ENCODE measurements at places on chromosomes 1 and 21.
A peak's percentile ranks its signal among the peaks of the same experiment; 100 is the strongest.

DNA sequence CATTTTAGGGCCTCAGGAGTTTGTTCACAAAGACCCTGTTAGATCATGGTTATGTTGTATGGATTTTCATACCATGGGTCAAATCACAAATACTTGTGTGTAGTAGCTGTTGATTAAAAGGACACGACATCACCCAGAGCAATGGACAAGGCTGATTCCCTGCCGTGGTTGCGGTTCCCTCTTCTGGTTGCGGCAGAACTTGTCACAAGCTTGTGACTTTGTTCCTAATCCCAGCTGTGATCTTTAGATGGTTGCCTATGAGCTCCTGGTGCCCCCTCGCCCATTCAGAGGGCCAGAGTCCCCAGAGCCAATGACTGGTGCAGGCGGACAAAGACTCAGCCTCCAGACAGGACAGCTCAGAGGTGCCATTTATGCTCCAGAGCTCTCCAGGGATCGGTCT is 11.8 kb upstream of the SDHB start:
- peaks cover 13% of the 10 kb centered on the region for H3K36me3 ChIP-seq
- no peaks in the 10 kb centered on the region for H3K4me1 ChIP-seq
- no peak for DNase-seq
- H3K4me3 ChIP-seq, result no peak overlapping the region
- H3K27ac ChIP-seq, result no peak overlapping the region
- H3K27me3 ChIP-seq, result no peaks in the 10 kb centered on the region

DNA sequence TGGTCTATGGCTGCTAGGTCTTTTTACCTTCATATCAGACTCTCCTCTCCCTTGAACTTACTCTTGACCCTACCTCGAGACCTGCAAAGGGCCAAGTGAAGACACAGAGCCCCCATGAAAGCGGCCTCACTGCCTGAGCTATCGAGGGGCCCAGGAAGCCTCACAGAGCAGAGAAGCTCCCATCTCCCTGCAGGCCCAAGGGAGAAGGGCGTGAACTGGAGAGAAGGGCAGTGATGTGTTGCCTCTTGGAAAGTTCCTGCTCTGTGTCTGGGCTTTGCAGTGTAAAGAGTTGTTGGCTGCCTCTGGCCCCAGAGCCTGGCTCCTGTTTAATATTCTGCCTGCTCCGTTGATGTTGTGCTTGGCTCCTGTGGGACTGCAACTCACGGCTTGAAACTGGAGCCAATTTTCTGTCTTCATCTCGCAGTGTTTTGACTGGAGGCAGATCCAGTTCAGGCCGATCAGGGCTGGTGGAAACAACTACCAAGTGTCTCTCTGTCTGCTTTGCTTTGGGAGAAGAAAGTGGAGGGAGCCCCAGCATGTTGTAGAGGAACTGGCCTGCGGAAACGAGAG is 4.3 kb downstream of the SERTAD4 start:
- peaks cover 11% of the 10 kb centered on the region for H3K4me1 ChIP-seq
- peak overlapping the region; percentile 28 for H3K27ac ChIP-seq
- peaks cover 52% of the 10 kb centered on the region for H3K27me3 ChIP-seq
- no peaks in the 10 kb centered on the region for H3K36me3 ChIP-seq
- DNase-seq, result peak; percentile 48
- H3K4me3 ChIP-seq, result no peak overlapping the region

GRCh38 chr1:61925591-61926298 is 183.5 kb downstream of the PATJ start:
- no peak overlapping the region for H3K4me3 ChIP-seq
- no peak overlapping the region for H3K27ac ChIP-seq
- no peaks in the 10 kb centered on the region for H3K27me3 ChIP-seq
- H3K36me3 ChIP-seq, result peaks cover 12% of the 10 kb centered on the region

GRCh38 chr21:32957545-32957944 is 68.2 kb upstream of the OLIG2 start:
- H3K36me3 ChIP-seq, result no peaks in the 10 kb centered on the region
- H3K4me1 ChIP-seq, result no peaks in the 10 kb centered on the region
- peaks cover 70% of the 10 kb centered on the region for H3K27me3 ChIP-seq
- no peak overlapping the region for H3K4me3 ChIP-seq

DNA sequence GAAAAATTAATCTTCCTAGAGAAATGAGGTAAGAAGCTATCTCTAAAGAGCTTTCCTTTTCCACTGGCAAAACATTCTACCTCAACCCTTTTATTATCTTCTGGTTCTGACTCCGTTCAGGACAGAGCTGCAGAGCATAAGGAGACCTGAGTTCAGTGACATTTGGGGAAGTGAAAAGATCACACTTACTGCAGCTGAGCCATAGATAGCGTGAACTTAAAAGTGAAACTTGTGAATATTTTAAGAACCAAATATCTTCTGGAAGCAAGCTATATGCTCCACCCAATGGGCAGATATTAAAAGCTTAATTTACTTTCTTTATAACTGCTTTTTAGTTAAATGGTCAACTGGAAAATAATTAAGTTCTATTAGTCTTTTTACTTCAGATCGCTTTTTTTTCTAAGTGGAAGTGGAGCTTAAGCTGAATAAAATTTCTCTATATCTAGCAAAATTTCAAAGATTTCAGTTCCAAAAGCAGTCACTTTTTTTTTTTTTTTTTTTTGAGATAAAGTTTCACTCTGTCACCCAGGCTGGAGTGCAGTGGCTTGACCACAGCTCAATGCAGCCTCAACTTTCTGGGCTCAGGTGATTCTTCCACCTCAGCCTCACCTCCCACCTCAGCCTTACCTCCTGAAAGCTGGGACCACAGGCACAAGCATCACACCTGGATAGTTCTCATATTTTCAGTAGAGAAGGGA is 11.9 kb downstream of the PTPN22 start:
- no peak for DNase-seq
- H3K27ac ChIP-seq, result no peak overlapping the region
- H3K36me3 ChIP-seq, result no peaks in the 10 kb centered on the region
- H3K4me1 ChIP-seq, result no peaks in the 10 kb centered on the region
- H3K27me3 ChIP-seq, result no peaks in the 10 kb centered on the region

GRCh38 chr1:93148001-93148400 is 32.2 kb downstream of the TMED5 start:
- no peaks in the 10 kb centered on the region for H3K4me1 ChIP-seq
- H3K36me3 ChIP-seq, result no peaks in the 10 kb centered on the region
- H3K4me3 ChIP-seq, result no peak overlapping the region
- no peaks in the 10 kb centered on the region for H3K27me3 ChIP-seq
- no peak for DNase-seq
- no peak overlapping the region for H3K27ac ChIP-seq

DNA sequence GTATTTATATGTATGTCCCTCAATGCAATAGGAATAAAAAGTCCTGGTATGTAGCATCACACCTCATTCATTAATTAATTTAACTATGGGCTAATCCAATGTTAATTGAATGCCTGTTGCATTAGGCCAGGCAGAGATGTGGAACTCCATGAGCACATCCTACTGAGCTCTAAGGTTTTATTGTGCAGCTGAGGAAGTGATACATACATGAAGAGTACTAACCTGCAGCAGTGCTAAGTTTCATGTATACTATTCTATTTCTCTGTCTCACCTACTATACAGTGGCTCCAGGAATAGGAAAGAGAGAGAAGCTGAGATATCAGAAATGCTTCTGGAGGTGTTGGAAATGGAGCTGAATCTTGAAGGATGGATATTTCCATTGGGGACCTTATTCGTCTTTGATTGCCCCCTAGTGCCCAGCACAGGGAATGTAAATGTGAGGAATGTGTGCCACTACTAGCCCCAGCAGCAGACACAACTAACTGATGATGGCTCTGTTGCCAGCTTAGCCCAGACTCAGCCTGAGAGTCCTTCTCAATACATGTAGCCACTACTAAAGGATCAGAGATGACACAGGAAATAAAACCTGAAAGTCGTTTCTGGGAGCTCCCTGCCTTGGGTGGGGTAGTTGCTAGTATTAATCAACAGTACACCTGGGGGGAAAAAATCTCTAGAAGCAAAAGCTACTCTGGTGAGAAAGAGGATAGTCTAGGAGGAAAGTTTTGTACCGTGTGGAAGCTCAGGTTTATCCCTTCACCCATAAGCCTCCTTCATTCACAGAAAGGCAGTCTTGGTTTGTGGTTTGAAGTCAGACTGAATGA is 173.3 kb upstream of the FOXD3 start:
- H3K4me1 ChIP-seq, result no peaks in the 10 kb centered on the region
- no peak overlapping the region for H3K27ac ChIP-seq
- H3K27me3 ChIP-seq, result no peaks in the 10 kb centered on the region
- no peak for DNase-seq
- no peak overlapping the region for H3K4me3 ChIP-seq

- DNase-seq, result no peak
- no peaks in the 10 kb centered on the region for H3K36me3 ChIP-seq
- H3K4me3 ChIP-seq, result no peak overlapping the region
- no peak overlapping the region for H3K27ac ChIP-seq
- H3K4me1 ChIP-seq, result no peaks in the 10 kb centered on the region
Measured at GRCh38 chr1:206856674-206857464, 8.6 kb upstream of the IL20 start.

DNA sequence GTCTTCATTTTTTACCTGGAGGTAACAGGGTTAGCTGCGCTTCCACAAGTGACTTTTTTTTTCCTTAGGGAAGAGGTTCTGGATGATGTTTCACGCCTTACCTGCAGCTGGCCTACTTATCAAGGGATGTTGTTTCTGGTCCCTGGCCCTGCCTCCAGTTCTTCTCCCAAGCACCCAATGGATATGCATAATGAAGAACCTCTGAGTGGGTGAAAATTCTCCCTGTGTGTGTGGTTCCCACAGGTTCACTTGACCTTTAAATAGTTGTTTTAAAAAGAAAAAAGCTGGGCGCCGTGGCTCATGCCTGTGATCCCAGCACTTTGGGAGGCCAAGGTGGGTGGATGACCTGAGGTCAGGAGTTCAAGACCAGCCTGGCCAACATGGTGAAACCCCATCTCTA is 31.8 kb upstream of the DPT start:
- H3K4me1 ChIP-seq, result no peaks in the 10 kb centered on the region
- H3K27me3 ChIP-seq, result no peaks in the 10 kb centered on the region
- H3K36me3 ChIP-seq, result no peaks in the 10 kb centered on the region
- no peak overlapping the region for H3K4me3 ChIP-seq
- H3K27ac ChIP-seq, result no peak overlapping the region

DNA sequence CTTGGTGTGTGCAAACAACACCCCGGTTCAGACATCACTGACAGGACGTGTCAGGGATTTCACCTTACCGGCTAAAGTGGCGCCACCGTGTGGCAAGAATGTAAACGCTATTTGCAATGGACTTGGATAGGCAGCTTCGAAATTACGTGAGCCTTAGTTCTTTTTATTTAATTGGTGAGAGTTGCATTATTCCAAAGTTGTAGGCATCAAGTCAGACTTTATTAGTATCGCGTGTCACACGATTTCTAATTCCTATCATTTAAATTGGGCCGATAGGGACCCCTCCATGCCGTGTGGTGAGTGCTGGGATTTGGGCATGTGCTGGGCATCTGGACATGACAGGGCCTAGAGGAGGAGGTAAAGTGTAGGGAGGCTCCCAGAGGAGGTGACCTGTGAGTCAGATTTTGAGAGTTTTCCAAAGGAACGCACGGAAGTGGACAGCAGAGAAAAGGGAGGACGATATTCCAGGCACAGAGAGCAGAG is 14.5 kb upstream of the CPT2 start:
- no peak overlapping the region for H3K4me3 ChIP-seq
- H3K4me1 ChIP-seq, result peaks cover 34% of the 10 kb centered on the region
- H3K27ac ChIP-seq, result peak overlapping the region; percentile 89
- peak; percentile 84 for DNase-seq
- no peaks in the 10 kb centered on the region for H3K27me3 ChIP-seq

DNA sequence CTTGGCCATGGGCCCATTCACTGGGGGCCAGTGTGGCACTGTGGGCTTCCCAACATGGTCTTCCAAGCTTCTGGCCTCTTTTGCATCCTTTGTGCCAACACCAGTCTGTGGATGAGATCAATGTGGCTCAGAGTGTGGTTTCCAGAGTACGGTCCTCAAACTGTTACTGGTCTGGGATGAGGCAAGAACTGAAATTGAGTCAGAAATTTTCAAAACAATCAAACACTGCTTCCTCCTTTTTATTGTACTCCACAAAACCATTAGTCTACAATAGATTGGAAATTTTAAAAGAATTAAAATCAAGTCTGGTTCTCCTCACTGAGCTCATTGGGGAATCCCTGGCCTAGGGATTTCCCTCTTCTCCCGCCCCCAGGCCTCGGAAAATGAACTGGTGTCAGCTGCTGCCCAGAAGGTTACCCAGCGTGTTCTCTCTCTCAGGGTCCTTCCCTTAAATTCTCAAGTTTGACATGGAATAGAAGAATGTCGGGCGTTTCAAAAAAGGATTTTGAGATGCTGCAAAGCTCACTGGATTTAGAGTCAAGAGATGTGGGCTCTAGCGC is 222.0 kb downstream of the SDCCAG8 start:
- no peak overlapping the region for H3K4me3 ChIP-seq
- no peaks in the 10 kb centered on the region for H3K36me3 ChIP-seq

DNA sequence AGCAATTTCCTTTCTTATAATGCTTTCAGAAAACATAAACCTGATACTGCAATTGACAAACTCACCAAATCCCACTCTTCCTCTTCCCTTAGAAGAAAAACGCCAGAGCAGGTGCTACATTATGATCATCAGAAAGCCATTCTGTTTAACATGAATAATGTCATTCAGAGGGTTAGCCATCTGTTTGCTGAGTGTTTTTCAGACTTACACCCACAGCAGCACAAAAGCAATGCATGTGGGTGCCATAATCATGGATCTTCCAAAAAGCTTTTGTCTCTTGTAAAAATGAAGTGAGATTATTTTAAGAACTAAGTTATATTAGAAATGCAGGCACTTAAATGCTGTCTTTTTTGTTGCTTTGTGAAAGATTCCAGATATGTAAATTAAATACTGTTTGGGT is 204.6 kb upstream of the TMPRSS15 start:
- no peaks in the 10 kb centered on the region for H3K27me3 ChIP-seq
- no peak overlapping the region for H3K4me3 ChIP-seq
- no peaks in the 10 kb centered on the region for H3K36me3 ChIP-seq
- H3K4me1 ChIP-seq, result no peaks in the 10 kb centered on the region

DNA sequence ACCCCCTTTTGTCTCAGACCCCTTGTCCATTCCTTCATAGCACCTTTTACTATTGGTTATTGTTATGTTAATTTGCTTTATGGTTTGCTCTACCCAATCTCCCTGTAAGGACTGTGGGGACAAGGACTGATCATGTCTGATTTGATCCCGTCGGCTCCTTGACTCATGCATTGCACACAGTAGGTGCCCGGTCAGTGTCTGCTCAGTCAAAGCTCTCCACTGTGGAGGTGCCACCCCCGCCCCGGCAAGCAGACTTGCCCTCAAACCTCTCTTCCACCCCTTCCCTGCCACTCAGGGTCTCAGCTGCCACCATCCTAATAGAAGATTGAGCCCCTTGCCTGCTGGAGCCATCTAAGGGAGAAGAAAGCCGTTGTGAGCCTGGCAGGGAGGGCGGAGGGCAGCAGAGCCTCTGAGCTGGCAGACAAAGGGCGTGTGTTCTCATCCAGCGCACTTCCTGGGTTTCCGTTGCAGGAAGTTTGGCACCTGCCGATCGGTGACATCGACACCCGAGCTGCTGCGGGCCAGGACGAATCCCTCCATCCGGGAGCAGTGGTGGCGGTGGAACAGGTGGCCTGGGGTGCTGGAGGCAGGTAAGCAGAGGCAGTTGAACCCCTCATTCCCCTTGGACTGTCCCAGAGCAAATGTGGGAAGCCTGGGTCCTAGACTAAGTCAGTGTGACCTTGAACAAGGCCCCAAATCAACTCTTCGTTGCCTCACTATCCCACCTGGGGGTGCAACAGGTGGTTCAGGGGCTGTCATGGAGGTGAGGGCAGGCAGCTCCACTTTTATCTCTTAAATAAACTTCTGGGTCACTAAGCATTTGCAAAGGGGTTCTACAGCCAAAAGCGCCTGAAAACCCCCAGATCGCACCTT is 2.2 kb upstream of the FBLIM1 start:
- H3K27ac ChIP-seq, result peak overlapping the region; percentile 46
- peaks cover 45% of the 10 kb centered on the region for H3K4me1 ChIP-seq

- H3K27ac ChIP-seq, result no peak overlapping the region
- no peaks in the 10 kb centered on the region for H3K36me3 ChIP-seq
- no peaks in the 10 kb centered on the region for H3K27me3 ChIP-seq
- peaks cover 22% of the 10 kb centered on the region for H3K4me1 ChIP-seq
- no peak for DNase-seq
Measured at GRCh38 chr1:29983321-29983720, 740.1 kb downstream of the MATN1 start.
